OCI-LY7 (cell line): ENCODE measurements at places on chromosomes 3 and 15. TPM values are rescaled to one million over a fixed set of nuclear protein-coding genes. Genes with fewer than 3 reads are reported as not detected.

GRK7 gene
- total RNA-seq, result not detected in 2 replicates

RBPMS2 gene
- not detected in 2 replicates for total RNA-seq

TGM5 gene
- not detected in 2 replicates for total RNA-seq

KCNMB3 gene
- total RNA-seq, result not detected in 2 replicates

KIF15 gene
- 37.0 and 41.1 TPM in 2 replicates for total RNA-seq

NR1I2 gene
- not detected in 2 replicates for total RNA-seq

DIPK2A gene
- total RNA-seq, result 22.7 and 28.6 TPM in 2 replicates

DPP8 gene
- total RNA-seq, result 52.1 and 52.3 TPM in 2 replicates

EXOSC7 gene
- 50.5 and 65.3 TPM in 2 replicates for total RNA-seq

RPUSD2 gene
- 15.7 and 18.9 TPM in 2 replicates for total RNA-seq

GOLGA6D gene
- total RNA-seq, result not detected in 2 replicates

EPHA3 gene
- total RNA-seq, result not detected in 2 replicates

ZBTB47 gene
- total RNA-seq, result not detected in 2 replicates
